Stimulated activated CD8-positive, alpha-beta memory T cell treated with anti-CD3 and anti-CD28 coated beads, Interleukin-4, amount 100 ng/mL, for 4 hours (primary cell): ENCODE measurements at places on chromosomes 2 and 18.

- DNase-seq, result peak; percentile 59
These were observed 93.6 kb downstream of the ZAP70 start for GRCh38 chr2:97806738-97807618.

DNA sequence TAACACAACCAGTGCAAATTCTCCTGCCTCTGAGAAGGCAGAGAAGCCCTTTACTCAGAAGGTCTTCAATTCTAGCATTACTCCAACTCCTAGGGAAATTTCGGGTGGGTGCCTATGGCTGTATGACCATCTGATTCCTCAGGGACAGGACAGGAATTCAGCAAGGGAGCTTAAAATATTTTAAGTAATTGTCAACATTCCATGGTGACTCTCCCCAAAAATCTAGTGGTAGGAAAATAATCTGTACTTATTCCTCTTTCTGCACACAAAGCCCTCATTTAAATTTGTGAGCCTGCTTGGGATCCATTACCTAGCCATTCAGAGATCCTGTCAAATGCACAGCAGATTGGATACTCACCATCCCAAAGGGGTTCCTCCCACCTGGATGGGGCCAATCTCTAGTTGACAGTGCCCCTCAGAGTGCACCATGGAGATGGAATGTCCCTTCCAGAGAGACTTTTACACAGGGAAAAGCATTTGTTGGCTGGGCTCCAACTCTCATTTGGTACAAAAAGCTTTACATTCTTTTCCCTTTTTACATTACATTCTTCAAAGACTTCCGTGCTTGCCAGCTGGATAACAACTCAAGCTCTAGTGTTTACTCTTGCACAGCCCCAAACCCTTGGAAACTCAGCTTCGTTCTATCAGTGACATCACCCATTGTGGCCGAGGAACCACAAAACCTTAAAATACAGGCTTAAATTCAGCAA, 3.1 kb upstream of the TMEM150A start:
- no peak for DNase-seq

DNA sequence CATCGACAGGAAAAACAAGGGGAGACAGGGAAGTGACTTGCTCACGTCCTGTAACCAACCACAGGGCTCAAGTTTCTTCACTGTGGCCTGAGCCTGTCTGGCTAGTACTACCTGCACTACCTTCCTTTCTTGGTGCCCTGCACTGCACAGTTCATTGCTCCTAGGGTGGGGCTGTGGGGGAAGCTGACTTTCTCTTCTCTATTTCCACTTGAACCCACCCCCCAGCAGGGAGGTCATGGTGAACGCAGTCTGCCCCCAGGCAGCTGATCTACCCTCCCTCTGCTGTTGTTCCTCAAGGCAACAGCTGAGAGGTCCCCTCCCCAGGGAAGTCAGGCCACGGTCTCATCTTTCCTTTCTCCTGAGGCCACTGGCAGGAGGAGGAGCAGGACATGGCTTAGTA, 532.1 kb downstream of the SOX11 start:
- DNase-seq, result no peak

DNA sequence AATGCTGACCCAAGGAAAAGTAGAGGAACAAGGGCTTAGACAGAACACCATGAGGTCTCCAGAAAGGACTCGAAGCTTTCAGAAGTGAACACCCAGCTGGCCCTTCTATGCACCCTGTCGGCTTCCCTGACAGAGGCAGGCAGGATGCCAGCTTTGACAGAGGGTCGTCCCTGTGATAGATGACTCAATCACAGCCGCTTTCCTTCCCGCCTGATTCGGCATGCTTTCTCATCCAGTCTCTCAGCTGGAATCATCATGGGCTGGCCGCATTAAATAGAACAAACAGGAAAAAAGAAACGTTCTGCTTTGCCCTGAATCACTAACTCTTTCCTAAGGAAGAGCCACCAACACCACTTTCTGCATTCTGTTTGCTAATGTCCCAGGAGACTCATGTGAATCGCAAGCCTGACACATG, 140.3 kb upstream of the RAB12 start:
- DNase-seq, result no peak

- no peak for DNase-seq
These were observed 866.5 kb upstream of the VRK2 start for GRCh38 chr2:57180042-57180567.
